Stimulated activated naive CD4-positive, alpha-beta T cell (primary cell): ENCODE measurements at places on chromosomes 16 and 17.
A peak's percentile ranks its signal among the peaks of the same experiment; 100 is the strongest.

- no peak for DNase-seq
Measured at GRCh38 chr17:49106321-49107210, 26.0 kb upstream of the B4GALNT2 start.

- DNase-seq: no peak
Measured at GRCh38 chr17:4446326-4447071, 12.8 kb downstream of the SPNS3 start.

DNA sequence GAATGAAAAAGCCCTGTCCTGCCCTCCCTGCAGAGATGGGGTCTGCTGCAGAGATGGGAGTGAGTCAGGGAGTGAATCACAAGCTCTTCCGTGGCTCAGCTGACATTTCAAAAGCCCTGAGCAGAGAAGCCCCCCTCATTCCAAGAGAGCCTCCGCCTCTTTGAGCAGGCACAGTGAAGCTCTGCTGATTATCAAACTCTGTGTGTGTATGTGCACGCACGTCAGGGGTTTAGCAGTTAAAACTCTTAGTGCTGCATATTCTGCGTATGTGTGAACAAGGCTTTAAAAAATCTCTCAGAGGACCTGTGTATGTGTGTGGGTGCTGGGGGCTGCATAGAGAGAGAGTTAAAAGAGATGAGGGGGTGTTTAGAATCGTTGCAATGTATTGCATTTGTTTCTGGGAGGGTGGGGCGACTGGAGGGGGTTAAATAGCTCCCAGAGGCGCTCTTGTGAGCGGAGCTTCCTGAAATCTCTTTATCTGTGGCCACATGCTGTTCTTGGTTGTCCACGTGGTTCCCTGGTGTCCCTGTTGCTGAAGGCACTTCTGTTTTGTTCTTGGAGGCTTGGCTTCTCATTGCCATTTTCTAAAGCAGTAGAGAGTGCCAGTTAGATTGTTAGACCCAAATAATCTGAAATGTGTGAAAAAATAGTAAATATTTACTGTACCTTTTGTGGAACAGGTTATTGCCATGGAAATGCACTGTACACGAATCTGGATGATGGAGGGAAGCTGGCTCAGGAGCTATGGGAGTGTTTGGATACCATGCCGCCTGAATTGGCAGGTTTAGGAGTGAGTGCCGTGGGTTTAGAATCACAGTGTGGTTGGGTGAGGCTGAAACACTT lies 116.6 kb downstream of the PRKCB start:
- DNase-seq: no peak

DNA sequence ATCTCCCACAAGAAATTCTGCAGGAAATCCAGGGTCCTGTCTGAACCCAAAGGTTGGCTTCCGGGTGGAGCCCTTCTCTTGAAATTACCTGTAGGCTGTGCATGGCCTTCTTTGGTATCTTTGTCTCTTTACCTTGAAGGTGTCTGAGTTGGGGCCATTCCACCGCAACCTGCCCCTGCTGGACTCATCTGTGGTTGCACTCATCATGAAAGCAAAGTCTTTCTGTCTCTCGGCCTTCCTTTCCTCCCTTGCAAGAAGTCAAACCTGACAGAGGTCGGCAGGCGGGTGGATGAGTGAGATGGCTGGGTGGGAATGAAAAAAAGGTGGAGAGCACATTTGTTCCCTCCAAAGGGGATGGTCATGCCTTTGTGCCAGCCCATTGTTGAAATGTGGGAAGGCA lies 25.1 kb downstream of the SALL1 start:
- no peak for DNase-seq

DNA sequence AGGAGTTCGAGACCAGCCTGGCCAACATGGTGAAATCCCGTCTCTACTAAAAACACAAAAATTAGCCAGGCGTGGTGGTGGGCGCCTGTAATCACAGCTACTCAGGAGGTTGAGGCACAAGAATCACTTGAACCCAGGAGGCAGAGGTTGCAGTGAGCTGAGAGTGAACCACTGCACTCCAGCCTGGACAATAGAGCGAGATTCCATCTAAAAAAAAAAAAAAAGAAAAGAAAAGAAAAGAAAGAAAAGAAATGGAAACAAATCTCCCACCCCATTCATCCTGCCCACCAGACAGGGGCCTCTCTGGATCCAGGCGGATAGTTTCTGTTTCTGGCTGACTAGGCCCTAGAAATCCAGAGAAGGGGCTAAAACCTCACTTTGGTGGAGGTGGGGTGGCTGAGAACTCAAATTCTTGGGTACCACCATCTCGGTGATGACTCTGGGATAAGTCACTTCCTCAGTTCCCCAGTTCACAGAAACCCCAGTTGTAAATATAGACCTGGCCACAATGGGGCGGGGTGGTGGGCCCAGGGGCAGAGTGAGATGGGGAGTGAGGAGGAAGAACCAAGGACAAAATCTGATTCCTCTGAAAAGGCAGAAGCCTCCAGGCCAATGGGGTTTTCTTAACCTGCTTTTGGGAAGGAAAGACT lies 22.2 kb downstream of the SOCS1 start:
- DNase-seq: peak; percentile 9

GRCh38 chr17:67818110-67819002 lies 6.9 kb upstream of the BPTF start:
- no peak for DNase-seq

- DNase-seq: no peak
Measured at GRCh38 chr17:35807371-35808144, 1.7 kb upstream of the TAF15 start.

- no peak for DNase-seq
Measured at GRCh38 chr16:17567455-17567854, 96.7 kb upstream of the XYLT1 start.

DNA sequence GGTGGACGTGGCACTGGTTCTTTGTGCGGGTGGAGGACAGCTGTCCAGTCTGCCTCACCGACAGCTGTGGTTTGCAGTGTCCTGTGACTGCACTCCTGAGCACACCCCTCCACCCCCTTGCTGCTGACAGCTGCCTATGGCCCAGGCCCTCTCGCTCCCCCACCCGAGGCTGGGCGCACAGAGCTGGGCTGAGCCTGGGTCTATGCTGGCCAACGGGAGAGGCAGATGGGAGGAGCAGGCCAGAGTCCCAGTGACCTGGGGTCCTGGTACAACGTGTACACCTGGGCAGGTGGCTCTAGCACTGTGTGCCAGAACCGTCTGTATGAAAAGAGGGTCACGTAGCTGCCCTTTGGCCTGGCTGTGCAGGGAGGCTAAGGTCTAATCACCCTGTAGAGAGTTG lies 30.5 kb downstream of the BAIAP2 start:
- no peak for DNase-seq

- DNase-seq: no peak
Measured at GRCh38 chr17:55166506-55166905, 98.3 kb upstream of the HLF start.

GRCh38 chr16:21150375-21151001 lies at the start of gene DNAH3:
TSS of gene DNAH3 (minus strand) at chr16:21150846. CDS start at chr16:21150319, 527 bp downstream.
- no peak for DNase-seq

- DNase-seq: no peak
Measured at GRCh38 chr17:1147664-1148063, 32.1 kb downstream of the ABR start.

GRCh38 chr17:81428516-81428915 lies 33.3 kb downstream of the BAHCC1 start:
- DNase-seq: no peak

DNA sequence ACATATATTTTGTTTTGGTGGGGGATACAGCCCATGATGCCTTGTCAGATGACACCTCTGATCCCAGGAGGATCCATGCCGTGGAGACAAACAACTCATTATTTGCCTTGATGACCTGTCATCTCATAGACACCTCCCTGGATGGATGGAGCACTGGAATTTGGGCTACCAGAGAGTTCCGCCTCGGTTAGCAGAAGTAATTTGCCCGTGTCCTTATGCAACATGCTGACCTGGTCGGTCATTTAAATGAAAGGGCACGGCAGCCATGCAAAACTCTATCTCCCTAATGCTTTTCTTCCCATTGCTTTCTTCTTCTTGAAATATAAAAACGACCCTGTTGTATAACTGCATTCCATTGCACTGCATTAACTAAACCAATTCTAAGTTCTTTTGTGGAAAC lies 145.3 kb downstream of the GRIN2A start:
- no peak for DNase-seq

DNA sequence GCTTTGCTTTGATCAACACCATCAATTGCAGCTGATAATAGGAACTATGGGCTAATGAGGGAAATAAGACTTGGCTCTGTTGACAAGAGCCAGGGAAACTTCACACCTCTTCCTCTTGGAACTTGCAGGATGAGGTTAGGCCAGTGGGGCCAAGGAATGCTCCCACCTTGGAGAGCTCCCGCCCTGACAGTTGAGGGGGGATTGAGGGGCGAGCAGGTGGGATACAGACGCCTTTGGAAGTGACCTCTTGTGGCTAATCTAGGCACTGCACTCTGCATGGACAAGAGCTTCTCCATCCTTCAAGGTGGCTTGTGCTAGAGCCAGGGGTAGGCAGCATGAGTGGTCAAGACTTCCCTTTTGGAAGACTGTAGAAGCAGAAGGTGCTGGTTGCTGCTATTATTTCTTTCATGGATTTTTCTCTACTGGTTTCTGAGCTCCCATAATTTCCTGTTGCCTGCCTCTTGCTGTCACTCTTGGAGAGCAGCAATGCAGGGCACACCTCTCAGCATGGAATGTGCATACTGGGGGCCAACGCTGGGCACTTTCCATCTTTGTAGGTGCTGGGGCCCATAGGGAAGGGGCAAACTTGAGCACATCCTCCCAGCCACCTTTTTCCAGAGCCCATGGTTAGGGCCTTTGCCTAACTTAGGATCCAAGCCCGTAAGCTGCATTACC lies 2.3 kb upstream of the PHF12 start:
- DNase-seq: peak; percentile 13

GRCh38 chr16:90083139-90083538 lies 6.0 kb upstream of the PRDM7 start:
- no peak for DNase-seq

DNA sequence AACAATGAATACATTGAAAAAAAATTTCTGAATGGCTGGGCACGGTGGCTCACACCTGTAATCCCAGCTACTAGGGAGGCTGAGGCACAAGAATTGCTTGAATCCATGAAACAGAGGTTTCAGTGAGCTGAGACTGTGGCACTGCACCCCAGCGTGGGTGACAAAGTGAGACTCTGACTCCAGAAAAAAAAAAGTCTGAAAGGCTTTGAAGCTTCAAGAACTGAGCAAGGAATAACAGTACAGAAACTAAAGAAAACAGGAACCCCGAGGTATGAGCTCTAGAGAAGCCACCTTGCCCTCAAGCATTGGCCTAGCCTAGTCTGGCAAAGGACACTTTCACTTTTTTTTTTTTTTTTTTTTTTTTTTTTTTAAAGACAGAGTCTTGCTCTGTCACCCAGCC lies 45.0 kb downstream of the TEX2 start:
- peak; percentile 7 for DNase-seq

DNA sequence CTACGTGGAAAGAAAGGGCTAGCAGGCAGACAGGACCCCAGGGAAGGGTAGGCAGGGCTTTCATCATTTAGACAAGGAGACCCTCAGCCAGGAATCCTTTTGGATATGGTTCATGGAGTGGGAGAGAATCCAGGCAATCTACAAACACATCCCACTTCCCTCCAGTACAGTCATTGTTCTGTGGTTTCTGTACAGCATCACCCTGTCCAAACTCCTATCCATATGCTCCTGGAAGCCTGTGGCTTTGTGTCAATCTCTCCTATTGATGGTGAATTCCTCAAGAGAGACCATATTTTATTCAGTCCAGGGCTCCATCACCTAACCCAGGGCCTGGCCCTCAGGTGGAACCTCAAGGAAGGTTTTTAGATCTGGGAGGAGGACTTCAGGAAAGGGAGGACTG lies 99.2 kb downstream of the SPACA3 start:
- DNase-seq: no peak

DNA sequence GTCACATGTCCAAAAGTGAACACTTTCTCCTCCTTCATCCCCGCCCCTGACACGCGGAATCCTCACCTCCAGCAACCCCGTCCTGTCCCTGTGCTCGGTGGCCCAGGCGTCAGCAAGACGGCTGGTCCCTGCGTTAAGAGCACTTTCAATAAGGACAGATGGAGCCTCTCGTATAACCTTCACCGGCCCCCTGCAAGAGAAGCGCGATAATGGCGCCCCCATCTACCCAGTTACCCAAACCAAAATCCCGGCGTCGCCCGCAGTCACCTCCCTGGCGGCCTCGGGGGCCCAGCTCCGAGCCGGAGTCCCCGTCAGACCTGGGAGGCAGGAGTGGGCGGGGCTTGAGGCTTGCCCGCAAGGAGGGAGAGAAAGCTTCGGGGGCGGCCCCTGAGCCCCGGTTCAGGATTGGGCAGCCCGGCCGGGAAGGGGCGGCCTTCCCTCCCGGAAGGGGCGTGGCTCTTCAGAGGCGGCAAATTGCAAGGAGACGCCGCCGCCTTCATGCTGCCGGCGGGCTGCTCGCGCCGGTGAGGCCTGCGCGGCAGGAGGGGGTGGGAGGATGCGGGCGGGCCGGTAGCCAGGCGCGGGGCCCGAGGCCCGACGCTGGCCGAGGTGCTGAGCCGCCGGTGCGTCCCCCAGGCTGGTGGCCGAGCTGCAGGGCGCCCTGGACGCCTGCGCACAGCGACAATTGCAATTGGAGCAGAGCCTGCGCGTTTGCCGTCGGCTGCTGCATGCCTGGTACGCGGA lies at the start of gene TEDC2:
TSS of gene TEDC2 (plus strand) at position 463 of the 744 bp plus-strand sequence. CDS start at position 499, 36 bp downstream.
- DNase-seq: peak; percentile 97

DNA sequence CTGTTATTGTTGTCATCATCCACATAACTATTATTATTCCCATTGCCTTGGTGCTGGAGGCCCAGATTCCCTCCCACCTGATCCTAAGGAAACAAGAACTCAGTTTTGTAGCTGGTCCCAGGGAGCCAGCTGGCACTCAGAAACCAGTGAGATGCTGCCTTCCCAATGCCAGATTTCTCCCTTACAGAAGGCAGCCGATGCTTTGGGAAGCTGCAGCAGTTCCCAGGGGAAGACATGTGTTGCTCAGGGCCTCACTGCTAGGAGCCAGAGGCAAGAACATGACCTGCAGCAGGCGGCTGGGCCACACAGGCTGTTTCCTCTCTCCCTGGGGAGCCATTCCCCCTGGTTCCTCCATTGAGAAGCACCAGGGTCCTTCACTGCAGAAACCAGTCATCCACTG lies 59.9 kb upstream of the GRIN2A start:
- no peak for DNase-seq

GRCh38 chr16:876523-877241 lies 76.1 kb upstream of the GNG13 start:
- no peak for DNase-seq

DNA sequence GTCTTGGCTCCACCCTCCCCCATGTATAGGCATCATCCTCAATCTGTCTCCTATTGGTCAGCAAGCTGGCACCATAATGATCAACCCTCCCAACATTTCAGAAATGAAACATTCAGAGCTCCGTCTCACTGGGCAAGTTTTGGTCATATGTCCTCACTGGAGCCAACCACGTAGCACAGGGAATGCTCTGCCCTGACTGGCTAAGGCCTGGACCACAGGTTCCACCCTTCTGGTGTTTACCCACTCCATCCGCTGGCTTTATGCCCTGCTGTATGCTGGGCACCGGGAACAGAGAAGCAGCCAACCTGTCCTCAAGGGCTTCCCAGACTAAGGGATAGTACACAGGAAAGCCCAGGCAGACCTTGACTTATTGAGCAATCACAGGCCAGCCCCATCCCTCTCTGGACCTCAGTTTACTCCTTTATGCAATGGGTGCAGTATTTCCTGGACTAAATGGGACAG lies 20.5 kb downstream of the MYO15A start:
- no peak for DNase-seq
